ENCODE measurements at places on chromosomes 13 and 19. TPM values are rescaled to one million over a fixed set of nuclear protein-coding genes. Genes with fewer than 3 reads are reported as not detected.

DNA sequence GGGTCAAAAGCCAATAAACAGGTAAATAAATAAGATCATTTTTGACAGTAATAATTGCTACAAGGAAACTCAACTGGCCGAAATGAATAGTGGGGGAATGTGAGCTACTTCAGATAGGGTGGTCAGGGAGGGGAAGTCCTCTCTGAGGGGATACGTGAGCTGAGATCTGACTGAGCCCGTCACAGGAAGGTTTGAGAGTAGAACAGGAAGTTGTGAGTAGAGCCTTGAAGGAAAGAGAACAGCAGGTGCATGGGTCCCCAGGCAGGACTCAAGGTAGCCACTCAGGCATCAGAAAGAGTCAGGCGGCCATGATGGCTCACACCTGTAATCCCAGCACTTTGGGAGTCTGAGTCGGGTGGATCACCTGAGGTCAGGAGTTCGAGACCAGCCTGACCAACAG lies 6.3 kb downstream of the IRGQ start:
- DNase-seq = no peak

GRCh38 chr19:53942001-53942786 lies 20.5 kb upstream of the CACNG8 start:
- DNase-seq = no peak

DNA sequence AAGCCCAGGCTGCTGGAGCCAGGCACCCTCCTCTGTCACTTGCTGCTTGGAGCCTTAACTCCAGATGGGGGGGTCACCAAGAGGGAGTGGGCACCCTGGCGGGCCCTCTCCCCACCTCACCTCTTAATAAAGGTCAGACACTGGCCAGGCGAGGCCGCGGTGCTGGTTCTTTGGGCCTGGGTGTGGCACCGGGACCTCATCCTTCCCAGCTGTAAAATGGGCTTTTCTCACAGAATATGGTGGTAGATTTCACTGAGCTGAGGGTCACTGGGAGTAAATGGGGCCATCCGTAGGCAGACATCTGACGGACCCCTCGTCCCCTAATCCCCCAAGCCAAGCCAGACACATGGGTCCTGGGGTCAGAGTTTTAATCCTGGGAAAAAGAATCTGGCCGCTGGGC lies 14.9 kb downstream of the STAP2 start:
- no peak for DNase-seq

DNA sequence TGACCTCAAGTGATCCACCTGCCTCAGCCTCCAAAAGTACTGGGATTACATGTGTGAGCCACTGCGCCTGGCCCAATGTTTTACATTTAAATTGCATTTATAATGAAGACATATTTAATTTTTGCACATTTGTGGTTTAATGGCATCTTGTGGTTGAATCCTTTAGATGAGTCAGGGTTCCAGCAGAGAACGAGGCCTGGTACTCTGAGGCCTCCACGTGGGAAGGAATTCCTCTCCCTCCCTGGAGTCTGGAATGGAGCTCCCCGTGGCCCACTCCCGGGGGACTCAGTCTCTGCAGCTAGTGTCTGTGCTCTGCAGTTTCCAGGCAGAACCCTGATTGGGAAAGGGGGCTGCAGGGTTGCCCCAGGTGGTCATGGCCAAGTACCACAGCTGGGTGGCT lies 24.2 kb downstream of the ZFR2 start:
- DNase-seq = no peak

DNA sequence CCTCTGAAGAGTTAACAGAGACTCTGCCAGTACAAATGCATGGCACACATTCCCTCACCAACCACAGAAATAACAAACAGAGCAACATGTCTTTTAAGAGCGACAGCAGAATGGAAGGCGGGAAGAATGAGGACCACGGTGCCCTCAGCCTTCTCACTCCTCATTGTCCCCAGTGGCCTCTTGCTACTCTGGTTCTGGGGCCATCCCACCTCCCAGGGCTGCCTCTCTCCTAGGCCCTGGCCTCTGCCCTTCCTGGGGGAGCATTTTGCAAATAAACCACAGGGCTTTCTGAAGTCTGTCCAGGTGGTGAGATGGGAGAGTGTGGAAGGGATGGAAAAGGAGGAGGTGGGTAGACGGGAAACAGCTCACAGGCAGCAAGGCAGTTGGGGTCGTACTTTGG lies 28.3 kb downstream of the CYP2B6 start:
- DNase-seq = no peak

DNA sequence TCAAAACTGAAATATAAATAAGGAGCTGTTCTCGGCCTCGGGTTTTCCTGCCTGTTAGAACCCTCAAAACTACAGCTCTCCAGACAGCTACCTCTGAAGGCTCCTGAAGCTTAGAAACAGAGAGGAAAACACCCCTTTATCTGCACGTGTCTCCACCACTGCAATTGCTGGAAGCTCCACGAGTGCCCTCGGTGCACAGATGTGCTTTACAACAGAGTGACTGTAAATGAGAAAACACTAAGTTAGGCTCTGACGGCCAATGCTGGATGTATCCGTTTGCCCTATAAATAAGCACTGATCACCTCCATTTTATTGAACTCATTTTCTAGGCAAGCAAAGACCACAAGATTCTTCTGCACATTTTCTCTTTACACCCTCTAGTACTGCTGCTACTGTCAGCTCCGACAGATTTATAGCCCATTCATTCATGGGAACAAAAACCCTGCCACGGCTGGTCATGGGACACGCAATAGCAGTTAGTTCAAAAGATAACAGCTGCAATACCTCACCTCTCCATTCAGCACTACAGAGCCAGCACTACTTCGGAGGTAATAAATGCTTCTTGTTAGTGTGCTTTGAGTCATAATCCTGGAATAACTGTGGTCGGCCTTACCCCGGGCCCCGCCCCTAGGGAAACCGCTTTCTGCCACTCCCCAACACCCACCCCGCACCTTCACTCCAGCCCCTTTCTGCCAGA lies 241.1 kb upstream of the ZNF507 start:
- DNase-seq = peak; percentile 79

GRCh38 chr13:48857576-48857975 lies 118.1 kb upstream of the FNDC3A start:
- DNase-seq = no peak

GRCh38 chr19:46155237-46155636 lies 7.2 kb downstream of the IGFL2 start:
- no peak for DNase-seq

DNA sequence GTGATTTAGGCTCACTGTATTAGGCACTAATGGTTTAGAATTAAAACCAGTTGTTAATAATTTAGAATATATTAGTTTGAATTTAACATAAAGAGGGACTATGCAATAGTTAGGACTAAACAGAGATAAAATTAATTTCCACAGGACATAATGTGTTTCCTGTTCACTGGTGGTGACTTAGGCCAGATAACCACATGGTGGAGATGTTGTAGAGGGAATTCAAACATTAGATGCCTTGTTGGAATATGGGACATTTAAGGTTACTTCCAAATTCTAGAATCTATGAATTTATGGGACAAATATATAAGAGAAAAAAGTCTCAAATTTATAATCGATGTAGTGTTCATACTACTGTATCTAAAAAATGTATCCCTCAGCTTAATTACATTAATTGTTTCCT lies 615.5 kb upstream of the KLHL1 start:
- peak; percentile 11 for DNase-seq

DNA sequence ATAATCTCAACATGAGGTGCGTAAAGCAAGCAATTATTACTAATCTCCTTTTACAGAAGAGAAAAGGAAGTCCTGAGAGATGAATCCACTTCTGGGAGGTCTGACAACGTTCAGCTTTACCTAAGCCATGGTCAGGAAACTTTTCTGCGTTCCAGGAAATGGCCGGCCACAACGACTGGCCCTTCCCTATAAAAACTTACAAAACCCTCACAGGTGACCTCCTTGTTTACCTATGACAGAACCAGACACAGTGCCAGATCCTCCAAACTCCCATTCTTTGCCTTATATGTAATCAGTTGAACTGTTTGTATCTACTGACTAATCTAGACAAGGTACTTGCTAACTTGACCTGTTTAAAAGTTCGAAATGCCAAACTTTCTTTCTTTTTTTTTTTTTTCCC lies 351.7 kb upstream of the TMTC4 start:
- DNase-seq = no peak

DNA sequence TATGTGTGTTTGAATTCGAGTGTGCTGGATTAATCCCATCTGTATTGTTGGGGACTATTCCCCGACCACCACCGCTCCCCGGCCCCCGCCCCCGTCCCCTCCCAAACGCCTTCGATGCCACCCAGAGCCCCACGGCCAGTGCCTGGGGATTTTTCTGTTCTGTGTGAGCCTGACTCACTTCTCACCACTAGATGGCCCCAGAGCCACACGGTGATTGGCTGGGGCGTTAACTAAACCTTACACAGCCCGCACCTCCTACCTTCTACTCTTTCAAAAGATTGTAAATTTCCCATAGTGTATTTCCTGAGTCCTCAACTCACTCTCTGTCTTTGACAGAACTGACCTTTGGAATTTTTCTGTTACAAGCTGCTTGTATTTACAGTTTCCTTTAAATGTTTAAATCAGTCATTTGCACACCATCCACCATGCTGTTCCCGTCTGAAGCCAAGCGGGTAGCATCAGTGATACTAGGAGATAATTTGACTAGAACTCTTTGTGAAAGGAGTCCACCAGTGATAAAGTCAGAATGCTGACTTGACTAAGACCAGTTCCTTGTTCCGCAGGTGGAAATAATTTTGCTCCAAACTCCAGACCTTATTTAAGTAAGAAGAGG lies 61.4 kb downstream of the RFX2 start:
- DNase-seq = peak; percentile 88

GRCh38 chr19:44476559-44477408 lies 23.5 kb downstream of the ZNF180 start:
- no peak for DNase-seq

- peak; percentile 84 for DNase-seq
Observed at GRCh38 chr13:97142452-97142851, 79.7 kb upstream of the MBNL2 start.

- DNase-seq = no peak
Observed at GRCh38 chr19:32669310-32669709, 5.7 kb downstream of the ANKRD27 start.

- no peak for DNase-seq
Observed at GRCh38 chr13:28067491-28067890, 32.9 kb downstream of the FLT3 start.

DNA sequence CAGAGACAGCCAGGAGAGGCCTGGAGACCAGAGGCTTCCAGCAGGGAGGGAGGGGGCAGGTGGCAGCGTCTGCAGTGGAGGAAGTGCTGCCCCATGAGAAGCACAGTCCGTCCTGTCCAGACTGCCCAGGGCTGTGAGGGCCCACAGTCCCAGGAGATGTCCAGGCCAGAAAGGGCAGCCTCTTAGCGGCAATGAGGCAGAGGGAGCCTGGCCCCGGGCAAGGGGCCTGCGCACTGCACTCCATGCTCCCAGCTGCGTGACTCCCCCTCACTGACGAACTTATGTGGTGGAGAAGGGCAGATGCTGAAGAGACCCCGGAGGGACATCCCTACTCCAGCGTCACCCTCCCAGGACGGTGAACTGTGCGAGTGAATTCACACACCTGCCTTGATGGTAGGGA lies 115.3 kb downstream of the SOX1 start:
- no peak for DNase-seq

DNA sequence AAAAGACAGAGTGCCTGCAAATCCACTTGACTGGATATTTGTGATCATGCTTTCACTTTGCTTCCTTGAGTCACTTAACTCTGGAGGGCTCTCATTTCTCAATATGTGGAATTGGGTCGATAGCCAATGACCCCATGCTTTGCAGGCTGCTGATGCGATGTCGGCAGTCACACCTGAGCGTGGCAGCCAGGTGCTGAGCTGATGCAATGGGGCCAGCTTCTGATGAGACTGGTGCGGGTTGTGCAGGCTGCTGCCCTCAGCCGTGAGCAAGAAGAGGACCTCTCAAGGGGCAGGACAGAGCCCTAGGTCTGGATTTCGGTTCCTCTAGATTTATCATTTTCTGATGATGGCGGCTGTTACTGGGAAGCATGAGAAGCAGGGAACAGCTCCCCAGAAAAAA lies 334.1 kb downstream of the TEX29 start:
- DNase-seq = no peak

DNA sequence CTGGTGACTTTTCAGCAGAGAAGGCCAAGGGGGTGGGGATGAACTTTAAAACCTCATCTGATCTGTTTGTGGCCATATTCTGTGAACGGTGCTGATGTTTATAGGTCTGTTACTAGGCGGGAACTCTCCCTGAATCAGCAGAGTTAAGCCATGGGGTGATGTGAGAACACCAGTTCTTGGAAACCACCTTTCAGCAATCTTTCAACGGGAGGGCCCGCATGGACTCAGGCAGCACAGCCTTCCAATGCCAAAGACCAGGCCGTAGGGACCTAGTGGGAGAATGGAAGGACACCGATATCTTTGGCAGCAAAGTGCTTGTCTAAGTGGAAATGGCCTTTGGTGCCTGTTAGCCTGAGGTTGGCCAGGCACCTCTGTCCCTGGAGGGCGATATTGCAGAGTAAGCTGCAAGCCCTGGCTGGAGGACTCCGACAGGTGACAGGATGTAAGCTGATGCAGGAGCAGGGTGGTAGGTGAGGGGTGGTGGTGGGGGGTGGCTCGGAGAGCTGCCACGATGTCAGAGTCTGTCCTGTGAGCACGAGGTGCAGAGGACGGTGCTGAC lies 57.0 kb downstream of the ERCC5 start:
- no peak for DNase-seq

Gene PRODH2
- 5.5 TPM for total RNA-seq

Gene CNN1
- 1,035 TPM for total RNA-seq

Gene C1QTNF9
- total RNA-seq = 1.4 TPM

Gene EID2B
- 11.3 TPM for total RNA-seq

Gene ZNF865
- total RNA-seq = 0.72 TPM

Gene YJEFN3
- 3.1 TPM for total RNA-seq

Gene RRAS
- 43.6 TPM for total RNA-seq

Gene TINCR
- total RNA-seq = 4.8 TPM

Gene PPP6R1
- total RNA-seq = 10.4 TPM

Gene PEAK3
- 0.24 TPM for total RNA-seq
